Smooth muscle cell of the brain vasculature (primary cell): ENCODE measurements at places on chromosomes 5 and 9.

GRCh38 chr5:123987956-123988355 is 476.0 kb downstream of the CSNK1G3 start:
- no peak for DNase-seq

- DNase-seq = no peak
These were observed 17.9 kb downstream of the ADGRD2 start for GRCh38 chr9:124468061-124468740.

DNA sequence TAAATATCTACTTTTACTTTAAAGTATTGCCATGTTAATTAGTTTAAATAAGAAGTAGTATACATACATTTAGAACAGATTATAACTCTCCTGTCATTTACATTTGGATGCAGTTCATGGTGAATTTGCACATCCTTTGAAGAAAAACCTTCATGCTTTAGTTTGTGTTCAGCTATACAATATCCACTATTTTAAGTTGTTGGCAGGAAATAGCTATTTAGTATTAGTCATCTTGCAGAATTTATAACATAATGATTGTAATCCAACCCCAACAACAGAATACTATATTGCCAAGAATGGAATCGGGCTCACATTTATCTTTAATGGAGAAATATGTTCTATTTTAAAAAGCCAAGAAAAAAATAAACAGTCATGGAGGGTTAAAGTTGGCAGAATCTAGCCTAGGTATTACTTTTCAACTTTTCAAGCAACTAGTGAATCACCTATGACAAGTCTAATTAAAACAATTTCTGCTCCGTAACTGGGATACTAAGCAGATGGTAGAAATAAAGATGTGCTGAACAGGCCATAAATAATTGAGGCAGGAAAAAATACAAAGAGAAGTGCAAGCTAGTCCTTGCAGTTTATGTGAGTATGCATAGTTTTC is 1170.6 kb upstream of the NUDT12 start:
- no peak for DNase-seq

GRCh38 chr9:111872886-111873285 is 23.7 kb upstream of the UGCG start:
- no peak for DNase-seq

- no peak for DNase-seq
These were observed 628.8 kb downstream of the PDE4D start for GRCh38 chr5:59264639-59265245.

GRCh38 chr5:153827397-153827796 is 211.3 kb downstream of the FAM114A2 start:
- no peak for DNase-seq
